Cerebellum (tissue), 4 donors: ENCODE measurements at places on chromosomes 4 and X. TPM values are rescaled to one million over a fixed set of nuclear protein-coding genes. Genes with fewer than 3 reads are reported as not detected.
A peak's percentile ranks its signal among the peaks of the same experiment; 100 is the strongest.

The PNCK gene
- total RNA-seq = 21.0 TPM

The IQSEC2 gene
- total RNA-seq = 10.9 TPM

The FLNA gene
- 131 TPM for total RNA-seq

The LNX1 gene
- 17.2 TPM for total RNA-seq

The CBR4 gene
- 45.8 TPM for total RNA-seq

The AREG gene
- total RNA-seq = not detected

The CXXC4 gene
- total RNA-seq = 14.8 TPM

The FAM3A gene
- 9.3 TPM for total RNA-seq

The NUDT11 gene
- 41.6 TPM for total RNA-seq

The SRPK3 gene
- 0.18 TPM for total RNA-seq

The AWAT2 gene
- not detected for total RNA-seq

The COX7B2 gene
- total RNA-seq = not detected

The ZMYM3 gene
- total RNA-seq = 27.9 TPM

The ARHGAP24 gene
- total RNA-seq = 12.9 TPM

DNA sequence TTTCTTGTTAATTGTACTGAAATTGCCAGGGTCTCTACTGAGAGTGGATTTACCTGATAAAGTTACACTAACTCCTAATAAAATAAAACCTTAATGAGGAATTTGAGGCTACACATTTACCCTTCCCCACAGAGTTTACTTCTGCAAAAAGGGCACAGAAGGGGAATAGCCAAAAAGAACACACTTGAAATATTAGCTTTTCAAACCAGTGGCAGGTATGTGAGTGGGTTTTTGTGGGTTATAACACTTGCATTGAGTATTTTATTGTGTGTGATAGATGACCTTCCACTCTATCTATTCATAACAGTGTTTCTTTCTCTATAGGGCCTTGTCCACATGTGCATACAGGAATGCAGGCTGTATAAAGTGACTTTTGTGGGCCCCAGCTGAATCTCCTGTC, 5.0 kb upstream of the GPR174 start:
- DNase-seq = no peak

- DNase-seq = no peak
These were observed 444.2 kb downstream of the IDS start for GRCh38 chrX:149060921-149061320.

DNA sequence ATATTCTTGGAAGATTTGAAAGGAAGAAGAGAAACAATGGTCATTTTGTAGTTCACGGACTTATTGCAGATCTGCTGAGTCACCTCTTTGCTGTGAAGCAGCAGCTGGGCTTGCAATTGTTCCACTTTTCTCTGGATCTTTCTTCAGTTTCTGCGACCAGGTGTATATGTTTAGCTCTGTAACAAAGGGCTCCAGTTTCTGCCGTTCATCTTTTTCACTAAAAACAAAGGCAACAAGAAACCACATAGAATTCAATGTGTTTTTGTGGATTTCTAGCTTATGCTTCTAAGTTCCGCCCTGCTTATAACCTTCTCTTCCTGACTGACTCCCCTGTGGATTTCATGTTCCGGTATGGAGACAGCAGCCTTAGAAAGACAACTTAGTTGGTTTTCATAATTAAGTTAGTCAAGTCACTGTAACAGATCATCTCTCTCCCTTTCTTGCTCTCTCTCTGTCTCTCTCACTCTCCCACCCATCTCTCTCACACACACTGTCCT, 121.6 kb upstream of the EPHA5 start:
- DNase-seq = no peak

- DNase-seq = no peak
These were observed 168.2 kb downstream of the AMELX start for GRCh38 chrX:11461201-11462001.

- no peak for DNase-seq
These were observed 36.7 kb upstream of the FBXW7 start for GRCh38 chr4:152572417-152573086.

DNA sequence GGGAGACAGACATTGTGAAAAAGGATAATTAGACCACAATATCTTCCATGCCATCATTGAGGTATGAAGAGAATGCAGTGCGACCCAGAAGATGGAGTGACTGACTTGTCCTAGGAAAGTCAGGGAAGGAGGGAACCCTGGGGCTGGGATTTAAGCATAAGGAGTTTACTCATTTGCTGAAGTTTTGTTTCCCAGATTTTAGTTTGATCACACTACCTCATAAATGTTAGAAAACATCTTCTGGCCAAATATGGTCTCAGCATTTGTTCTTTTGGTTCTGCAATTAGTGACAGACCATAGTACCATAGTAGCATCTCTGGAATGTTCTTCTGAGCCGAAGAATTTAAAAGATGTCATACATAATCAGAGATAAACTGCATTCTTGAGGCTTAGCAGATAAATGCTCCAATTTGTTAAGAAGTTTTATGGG, 96.5 kb upstream of the PGRMC2 start:
- no peak for DNase-seq

GRCh38 chr4:13327991-13328390, 156.1 kb downstream of the RAB28 start:
- no peak for DNase-seq

- DNase-seq = no peak
These were observed 108.3 kb upstream of the MED14 start for GRCh38 chrX:40843643-40844042.

GRCh38 chrX:44975666-44976263, 102.8 kb downstream of the KDM6A start:
- no peak for DNase-seq

- DNase-seq = no peak
These were observed 283.9 kb downstream of the SMARCA1 start for GRCh38 chrX:129239371-129239770.

DNA sequence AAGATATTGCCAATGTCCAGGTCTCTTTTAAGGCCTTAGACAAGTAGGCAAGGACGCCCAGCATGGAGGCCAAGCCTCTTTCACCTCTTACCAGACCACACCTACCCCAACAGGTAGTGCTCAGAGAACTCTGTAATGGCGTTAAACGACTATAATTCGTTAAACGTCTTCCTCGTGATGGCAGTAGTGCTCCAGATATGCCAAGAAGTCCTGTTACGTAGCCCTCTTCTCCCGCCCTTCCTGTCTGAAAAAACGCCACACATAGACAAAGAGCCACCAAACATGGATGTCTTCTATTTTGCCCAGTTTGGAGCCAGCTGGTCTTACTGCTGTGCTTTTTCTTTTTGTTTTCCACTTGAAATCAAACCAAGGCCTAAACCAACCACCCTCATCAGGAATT, 190.7 kb downstream of the OR13H1 start:
- no peak for DNase-seq

DNA sequence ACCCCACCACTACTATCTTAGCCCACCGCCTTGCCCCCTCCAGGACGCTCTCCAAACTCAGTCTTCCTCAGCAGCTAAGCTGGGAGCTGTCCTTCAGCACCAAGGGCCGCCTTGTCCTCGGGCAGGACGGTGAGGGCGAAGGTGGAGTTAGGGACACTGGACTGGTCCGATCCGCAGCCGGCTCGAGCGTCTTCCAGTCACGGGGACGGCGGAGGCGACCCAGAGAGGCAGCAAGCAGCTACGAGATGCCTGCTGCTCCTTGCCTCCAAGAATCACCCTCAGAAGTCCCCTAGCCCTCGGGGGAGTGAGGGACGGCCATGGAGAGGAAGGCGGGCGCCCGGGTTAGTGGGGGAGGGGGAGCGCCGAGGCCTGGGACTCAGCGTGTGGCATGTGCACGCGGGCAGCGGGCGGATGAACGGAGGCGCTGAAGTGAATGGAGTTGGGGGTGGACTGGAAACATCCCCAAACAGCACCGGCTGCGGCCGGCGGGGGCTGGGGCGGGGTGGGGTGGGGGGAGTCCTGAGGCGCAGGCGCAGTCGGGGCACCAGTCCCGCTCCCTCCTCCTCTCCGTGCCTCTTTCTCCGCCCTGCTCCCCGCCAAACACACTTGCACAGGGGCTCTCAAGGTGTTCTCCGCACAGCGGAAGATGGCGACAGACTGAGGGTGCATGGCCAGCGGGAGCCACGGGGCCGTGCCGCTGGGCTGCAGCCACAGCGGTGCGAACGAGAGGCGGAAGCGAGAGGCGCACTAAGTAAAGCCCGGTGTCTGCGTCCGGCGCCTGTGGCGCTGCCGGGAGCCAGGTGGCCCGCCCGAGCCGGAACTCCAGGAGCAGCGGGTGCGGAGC, at the start of gene NALF2:
Gene NALF2, plus strand, starts transcription at position 545 of the 844 bp plus-strand sequence. CDS start 957 bp downstream, outside the sequence.
- DNase-seq = peak; percentile 74

DNA sequence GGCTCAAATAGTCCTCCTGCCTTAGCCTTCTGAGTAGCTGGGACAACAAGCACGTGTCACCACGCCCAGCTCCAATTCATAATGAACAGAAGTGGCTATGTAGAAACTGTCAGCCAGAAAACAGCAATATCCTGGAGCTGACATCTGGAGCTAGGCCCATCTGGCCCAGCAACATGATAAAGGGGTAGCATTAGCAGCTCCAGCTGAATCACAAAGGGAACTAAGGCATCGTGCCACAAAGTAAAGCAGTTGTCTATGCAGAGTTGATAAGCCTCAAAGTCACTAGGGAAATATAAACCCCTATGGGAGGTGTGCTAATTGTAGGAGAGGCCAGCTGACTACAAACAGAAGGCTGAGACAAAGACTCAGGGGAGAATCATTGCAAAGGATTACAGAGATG, 270.5 kb upstream of the GPC4 start:
- no peak for DNase-seq

DNA sequence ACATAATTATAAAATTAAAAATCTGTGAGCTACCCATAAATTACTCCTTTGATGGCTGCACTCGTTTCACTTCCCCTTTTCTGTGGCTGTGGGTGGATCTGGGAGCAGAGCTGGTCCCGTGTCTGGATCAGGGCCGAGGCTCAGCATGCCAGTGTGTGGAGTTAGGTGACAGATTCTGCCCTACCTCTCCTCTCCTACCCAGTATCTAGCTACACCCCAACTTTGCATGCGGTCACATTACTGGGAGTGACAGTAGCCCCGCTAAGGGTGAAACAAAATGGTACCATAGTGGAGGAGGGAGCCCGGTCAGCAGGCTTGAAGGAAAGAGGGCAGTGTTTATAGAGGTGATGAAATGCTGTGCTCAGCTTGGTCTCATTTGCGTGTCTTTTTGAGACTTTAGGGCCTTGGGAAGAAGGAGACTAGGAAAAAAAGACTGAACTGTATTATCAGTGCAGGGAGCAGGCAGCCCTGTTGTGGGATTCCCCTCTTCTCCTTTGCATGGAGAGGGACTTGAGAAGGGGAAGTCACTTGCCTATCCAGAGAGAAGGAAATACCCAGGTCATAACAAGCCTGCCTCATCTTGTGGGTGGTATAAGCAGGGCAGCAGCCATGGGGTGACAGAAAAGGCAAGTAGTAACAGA, 48.4 kb downstream of the ARHGAP10 start:
- DNase-seq = no peak

- no peak for DNase-seq
These were observed 58.0 kb downstream of the PPEF2 start for GRCh38 chr4:75844151-75844662.

GRCh38 chr4:2255501-2256155, 6.3 kb downstream of the MXD4 start:
- peak; percentile 72 for DNase-seq

- DNase-seq = no peak
These were observed 44.5 kb upstream of the RASGEF1B start for GRCh38 chr4:81516241-81516640.

DNA sequence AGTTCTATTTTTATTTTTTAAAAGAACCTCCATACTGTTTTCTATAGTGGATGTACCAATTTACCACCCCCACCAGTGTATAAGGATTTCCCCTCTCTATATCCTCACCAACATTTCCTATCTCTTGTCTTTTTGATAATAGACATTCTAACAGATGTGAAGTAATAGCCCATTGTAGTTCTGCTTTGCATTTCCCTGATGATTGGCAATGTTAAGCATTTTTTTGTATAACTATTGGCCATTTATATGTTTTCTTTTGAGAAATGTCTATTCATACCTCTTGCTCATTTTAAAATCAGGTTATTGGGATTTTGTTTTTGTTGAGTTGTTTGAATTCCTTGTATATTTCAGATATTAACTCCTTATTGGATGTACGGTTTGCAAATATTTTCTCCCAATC, 251.1 kb upstream of the HTR2C start:
- no peak for DNase-seq

DNA sequence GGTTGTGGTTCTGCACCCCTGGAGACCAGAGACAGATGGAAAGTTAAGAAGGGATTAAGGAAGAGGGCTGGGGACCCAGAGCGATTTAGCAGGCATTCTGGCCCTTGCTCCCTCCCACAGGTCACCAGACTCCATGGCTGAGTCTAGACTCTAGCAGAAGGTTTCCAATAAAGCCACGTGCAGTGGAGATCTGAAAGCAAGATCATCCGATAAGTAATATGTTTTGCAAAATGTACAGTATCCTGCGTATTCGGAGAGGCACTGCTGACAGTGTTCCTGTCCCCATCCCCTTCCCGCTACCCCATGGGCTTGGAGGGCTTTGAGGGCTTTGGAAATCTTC, 531 bp upstream of the GPRIN3 start:
- no peak for DNase-seq
